LHCN-M2 (cell line): ENCODE measurements at places on chromosomes 1 and 21.

GRCh38 chr1:51969038-51969705 lies 21.3 kb downstream of the RAB3B start:
- peak; percentile 91 for DNase-seq

- DNase-seq: no peak
These were observed 183.0 kb downstream of the HIVEP3 start for GRCh38 chr1:41735631-41736260.

- peak; percentile 69 for DNase-seq
These were observed 150.1 kb upstream of the FGGY start for GRCh38 chr1:59146651-59147358.

- no peak for DNase-seq
These were observed 3.9 kb downstream of the KPNA6 start for GRCh38 chr1:32111789-32112188.

DNA sequence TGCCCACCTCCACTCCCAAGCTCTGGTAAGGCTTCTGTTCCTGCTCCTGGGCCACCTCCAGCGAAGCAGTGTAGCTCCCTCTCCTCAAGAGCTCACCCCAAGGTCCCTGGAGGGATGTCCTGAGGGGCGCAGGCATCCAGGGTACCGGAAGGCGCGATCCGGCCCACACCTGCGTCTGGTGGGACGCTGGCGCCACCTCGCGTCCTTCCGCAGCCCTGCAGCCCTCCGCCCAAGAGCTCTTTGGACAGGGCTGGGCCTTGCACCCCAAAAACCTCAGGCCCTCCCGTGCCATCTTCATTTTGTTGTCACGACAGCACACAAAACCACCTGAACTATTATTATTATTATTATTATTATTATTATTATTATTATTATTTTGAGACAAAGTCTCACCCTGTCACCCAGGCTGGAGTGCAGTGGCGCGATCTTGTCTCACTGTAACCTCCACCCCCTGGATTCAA lies 49.2 kb upstream of the PAX7 start:
- DNase-seq: no peak

DNA sequence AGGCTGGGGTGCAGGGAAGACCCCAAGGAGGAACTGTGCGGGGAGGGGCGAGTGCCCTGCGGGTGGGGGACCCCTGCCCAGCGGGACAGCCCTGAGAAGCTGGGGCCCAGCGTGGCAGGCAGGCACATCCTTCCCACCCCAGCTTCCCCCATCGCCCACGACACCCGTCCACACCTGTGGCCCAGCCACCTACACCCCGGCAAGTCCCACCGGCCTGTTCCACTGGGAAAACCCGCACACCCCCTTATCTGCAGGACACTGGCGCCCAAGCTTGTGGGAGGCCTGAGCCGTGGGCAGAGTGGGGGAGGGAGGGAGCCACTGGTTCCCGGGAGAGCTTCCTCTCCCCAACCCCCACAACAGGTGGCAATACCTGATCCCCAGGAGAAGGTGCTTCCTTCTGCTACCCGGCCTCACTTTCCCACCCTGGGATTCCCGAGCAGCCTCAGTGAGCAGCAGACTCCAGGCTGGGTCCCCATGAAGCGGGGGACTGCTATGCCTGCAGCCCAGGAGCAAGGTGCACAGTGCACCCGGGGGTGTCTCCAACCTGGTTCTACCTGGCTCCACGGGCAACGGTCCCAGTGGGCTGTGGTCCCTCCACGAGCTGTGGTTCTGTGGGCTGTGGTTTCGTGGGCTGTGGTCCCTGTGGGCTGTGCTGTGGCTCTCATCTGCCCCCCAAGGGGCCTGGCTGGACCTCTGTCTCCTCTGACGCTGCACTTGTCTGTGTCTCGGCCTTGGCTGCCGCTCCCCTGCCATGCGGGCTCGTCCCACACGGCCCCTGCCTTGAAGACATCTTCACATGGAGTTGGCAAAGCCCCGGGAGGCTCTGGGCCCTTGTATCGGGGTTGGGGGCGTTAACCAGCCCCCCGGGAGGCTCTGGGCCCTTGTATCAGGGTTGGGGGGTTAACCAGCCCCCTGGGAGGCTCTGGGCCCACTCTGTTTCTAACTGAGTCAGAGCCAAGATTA lies 37.8 kb upstream of the POFUT2 start:
- no peak for DNase-seq

- DNase-seq: no peak
These were observed 877 bp upstream of the SLX9 start for GRCh38 chr21:44938772-44939531.
